ENCODE measurements at places on chromosomes 12 and 14.

DNA sequence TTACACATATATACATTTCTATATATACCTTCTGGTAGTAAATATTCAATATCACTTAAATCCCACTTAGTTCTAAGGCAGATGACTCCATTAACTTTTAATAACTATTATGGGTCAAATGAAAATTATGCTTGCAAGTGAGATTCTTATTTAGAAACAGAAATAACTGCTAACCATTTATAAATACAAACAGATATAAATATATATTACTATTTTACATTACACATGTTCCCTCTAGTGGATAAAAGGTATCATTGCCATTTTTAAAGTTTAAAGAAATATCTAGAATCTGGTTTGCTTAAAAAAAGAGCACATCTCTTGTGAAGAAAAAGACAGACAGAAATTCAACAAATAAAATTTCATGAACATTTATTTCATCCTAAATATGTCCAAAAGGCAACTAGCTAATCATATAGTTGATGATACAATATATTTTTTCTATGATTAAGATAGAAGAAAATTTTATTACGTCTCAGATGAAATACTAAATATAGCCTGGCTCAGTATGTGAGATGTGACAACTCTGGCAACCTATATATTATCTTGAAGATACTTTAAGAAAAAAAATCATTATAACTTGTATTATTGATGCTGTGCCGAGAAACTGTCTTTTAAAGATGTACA, 11.7 kb upstream of the RAD51AP1 start:
- no peak for DNase-seq

DNA sequence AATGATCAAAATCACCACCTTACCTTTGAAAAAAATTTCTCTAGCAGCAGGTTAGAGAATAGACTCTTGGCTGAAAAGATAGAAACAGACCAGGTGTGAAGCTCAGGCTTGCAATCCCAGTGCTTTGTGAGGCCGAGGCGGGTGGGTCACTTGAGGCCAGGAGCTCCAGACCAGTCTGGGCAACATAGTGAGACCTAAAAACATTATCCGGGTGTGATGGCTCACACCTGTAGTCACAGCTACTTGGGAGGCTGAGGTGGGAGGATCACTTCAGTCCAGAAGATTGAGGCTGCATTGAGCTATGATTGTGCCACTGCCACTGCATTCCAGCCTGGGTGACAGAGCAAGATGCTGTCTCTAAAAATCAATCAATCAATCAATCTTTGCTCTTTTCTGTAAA, 105.3 kb upstream of the TBX3 start:
- DNase-seq, result no peak

DNA sequence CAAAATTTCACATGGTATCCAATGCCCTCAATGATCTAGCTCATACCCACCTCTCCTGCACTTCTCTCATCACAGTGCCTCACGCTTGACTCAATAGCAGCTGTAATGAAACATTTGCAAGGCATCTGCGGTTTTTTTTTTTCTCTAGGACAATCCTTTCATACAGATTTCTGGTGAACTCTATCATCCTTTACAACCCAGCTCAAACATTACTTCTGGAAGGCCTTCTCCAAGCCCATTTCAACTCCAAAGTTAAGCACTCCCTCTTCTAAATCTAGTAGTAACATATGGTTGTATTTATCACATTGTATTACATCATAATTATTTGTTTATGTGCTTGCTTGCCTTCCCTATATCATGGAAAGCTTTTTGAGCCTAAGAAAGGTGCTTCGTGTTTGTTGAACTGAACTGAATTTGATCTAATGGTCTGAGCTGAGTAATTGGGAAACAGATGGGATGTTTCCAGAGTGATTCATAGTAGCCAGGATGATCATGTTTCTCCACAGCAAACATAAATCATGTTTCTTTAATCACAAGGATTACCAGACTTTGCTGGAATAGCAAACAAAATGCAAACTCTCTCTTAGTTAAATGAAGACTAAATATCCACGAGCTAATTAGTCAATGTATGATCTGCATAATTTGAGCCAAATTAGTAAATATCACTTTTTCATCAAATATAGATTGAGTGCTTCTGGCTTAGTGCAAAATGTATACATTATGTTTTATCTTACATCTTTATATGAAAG, 14.3 kb downstream of the CFL2 start:
- no peak for DNase-seq

- no peak for DNase-seq
Measured at GRCh38 chr12:126233625-126234024, 1168.4 kb downstream of the AACS start.

All from activated CD4-positive, alpha-beta T cell treated with anti-CD3 and anti-CD28 coated beads, Interleukin-2, amount 50 U/mL, for 4 hours (primary cell).